ENCODE measurements at places on chromosomes 6 and 20. TPM values are rescaled to one million over a fixed set of nuclear protein-coding genes. Genes with fewer than 3 reads are reported as not detected.

POPDC3 gene
- 21.9 TPM for total RNA-seq

TPBG gene
- total RNA-seq: 35.5 TPM

HSPA12B gene
- total RNA-seq: 0.43 TPM

C2 gene
- 0.46 TPM for total RNA-seq

SIRPB1 gene
- 0.43 TPM for total RNA-seq

OR12D3 gene
- not detected for total RNA-seq

THBD gene
- total RNA-seq: 113 TPM

CCN6 gene
- total RNA-seq: not detected

TTLL9 gene
- 0.10 TPM for total RNA-seq

GRM1 gene
- total RNA-seq: 0.02 TPM

FAM184A gene
- total RNA-seq: not detected

FKBP1A gene
- total RNA-seq: 538 TPM

SLC16A10 gene
- total RNA-seq: 0.70 TPM

METTL24 gene
- not detected for total RNA-seq

FAM83C gene
- total RNA-seq: 0.14 TPM

HLA-A gene
- 128 TPM for total RNA-seq

ZNF76 gene
- total RNA-seq: 10.1 TPM

VGLL2 gene
- total RNA-seq: not detected

ANGPT4 gene
- 0.02 TPM for total RNA-seq

XKR7 gene
- 0.01 TPM for total RNA-seq

LY6G6C gene
- not detected for total RNA-seq

CRIP3 gene
- 0.45 TPM for total RNA-seq

CD83 gene
- 2.0 TPM for total RNA-seq

GPR6 gene
- total RNA-seq: not detected

ARG1 gene
- total RNA-seq: not detected

PACSIN1 gene
- total RNA-seq: 0.05 TPM

MRPS10 gene
- total RNA-seq: 36.0 TPM

TMEM151B gene
- total RNA-seq: 0.07 TPM

RRAGD gene
- 4.8 TPM for total RNA-seq

BPIFB1 gene
- total RNA-seq: 0.06 TPM

SLC23A2 gene
- total RNA-seq: 16.8 TPM

SIGLEC1 gene
- total RNA-seq: not detected

FOXS1 gene
- 0.32 TPM for total RNA-seq

SPTLC3 gene
- total RNA-seq: 0.01 TPM

ULBP2 gene
- total RNA-seq: 3.2 TPM

B3GAT2 gene
- total RNA-seq: 0.06 TPM

STMN3 gene
- total RNA-seq: 9.1 TPM

DSN1 gene
- total RNA-seq: 24.5 TPM

FBXO5 gene
- total RNA-seq: 19.9 TPM

SMIM8 gene
- 2.0 TPM for total RNA-seq

PI3 gene
- 2.5 TPM for total RNA-seq

PAK5 gene
- not detected for total RNA-seq

BPIFA1 gene
- not detected for total RNA-seq

ME1 gene
- total RNA-seq: 38.4 TPM

TBX18 gene
- 23.9 TPM for total RNA-seq

PLCB1 gene
- total RNA-seq: 1.2 TPM

IPCEF1 gene
- 0.15 TPM for total RNA-seq

PNPLA1 gene
- total RNA-seq: not detected

PREX1 gene
- total RNA-seq: 13.6 TPM

TDRD6 gene
- not detected for total RNA-seq

CENPQ gene
- total RNA-seq: 7.6 TPM

RBM24 gene
- total RNA-seq: 7.7 TPM
